ENCODE measurements at places on chromosomes 3 and 15. TPM values are rescaled to one million over a fixed set of nuclear protein-coding genes. Genes with fewer than 3 reads are reported as not detected.

The SPG11 gene
- 38.1 TPM for total RNA-seq

The ATP13A5 gene
- total RNA-seq: not detected

The C2CD4A gene
- 2.3 TPM for total RNA-seq

The SPPL2A gene
- 234 TPM for total RNA-seq

The HSPBAP1 gene
- 14.9 TPM for total RNA-seq

The TPRA1 gene
- total RNA-seq: 24.2 TPM

The CAND2 gene
- 137 TPM for total RNA-seq

The PRTG gene
- total RNA-seq: 0.46 TPM

The LMAN1L gene
- total RNA-seq: 0.66 TPM

The LEKR1 gene
- 0.30 TPM for total RNA-seq

The MUSTN1 gene
- total RNA-seq: 553 TPM

The CACNA1D gene
- 0.34 TPM for total RNA-seq

The ZNF620 gene
- total RNA-seq: 2.0 TPM

The JAGN1 gene
- 31.6 TPM for total RNA-seq

GRCh38 chr15:37108381-37109167, 8.2 kb upstream of the MEIS2 start:
- no peak overlapping the region for H3K27ac ChIP-seq
- DNase-seq: no peak
- no peaks in the 10 kb centered on the region for H3K36me3 ChIP-seq
- no peak overlapping the region for H3K4me3 ChIP-seq

DNA sequence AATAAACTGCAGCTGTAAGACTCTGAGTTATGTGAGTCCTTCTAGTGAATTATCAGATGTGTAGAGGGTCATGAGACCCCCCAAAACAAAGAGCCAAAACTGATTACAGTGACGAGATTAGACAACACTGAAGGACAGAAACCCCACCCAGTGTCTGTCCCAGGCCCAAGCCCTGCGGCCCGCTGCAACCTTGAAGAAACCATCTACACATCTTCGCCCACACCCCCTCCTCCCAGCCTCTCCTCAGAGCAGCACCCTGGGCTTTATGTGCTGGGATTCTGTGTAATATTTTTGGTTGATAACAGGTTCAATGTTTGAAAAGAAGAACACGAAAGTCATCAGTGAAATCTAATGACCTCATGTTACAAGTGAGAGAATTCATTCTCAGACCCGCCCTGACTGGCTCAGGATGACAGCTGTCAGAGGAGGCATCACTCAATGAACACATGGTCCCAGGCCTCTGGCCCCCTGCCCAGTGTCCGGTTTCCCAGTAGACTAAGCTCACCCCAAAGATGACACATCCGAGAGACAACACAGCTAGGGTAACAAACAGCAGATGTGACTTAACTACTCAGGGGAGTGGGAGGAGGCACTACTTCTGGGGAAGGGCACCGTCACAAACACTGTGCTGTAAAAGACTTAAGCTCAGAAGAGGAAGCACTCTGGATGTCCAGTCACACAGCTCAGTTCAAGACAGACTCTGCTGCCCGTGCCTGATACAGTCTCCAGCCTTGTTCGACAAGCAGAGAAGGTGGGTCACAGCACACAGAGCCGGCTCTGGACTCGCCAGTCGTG, 48.9 kb downstream of the NIPA2 start:
- H3K4me3 ChIP-seq: no peak overlapping the region
- no peaks in the 10 kb centered on the region for H3K27me3 ChIP-seq
- peak overlapping the region; percentile 73 for H3K27ac ChIP-seq
- H3K36me3 ChIP-seq: peaks cover 33% of the 10 kb centered on the region
- peaks cover 5% of the 10 kb centered on the region for H3K4me1 ChIP-seq

GRCh38 chr3:2510591-2511145, 412.0 kb downstream of the CNTN4 start:
- DNase-seq: no peak
- H3K27ac ChIP-seq: no peak overlapping the region
- no peaks in the 10 kb centered on the region for H3K4me1 ChIP-seq

- H3K4me1 ChIP-seq: no peaks in the 10 kb centered on the region
- no peak for DNase-seq
- no peak overlapping the region for H3K27ac ChIP-seq
- H3K36me3 ChIP-seq: peaks cover 13% of the 10 kb centered on the region
- no peaks in the 10 kb centered on the region for H3K27me3 ChIP-seq
Measured at GRCh38 chr15:35379972-35380371, 166.0 kb downstream of the DPH6 start.

- no peaks in the 10 kb centered on the region for H3K4me1 ChIP-seq
- H3K27ac ChIP-seq: no peak overlapping the region
- DNase-seq: no peak
- peaks cover 91% of the 10 kb centered on the region for H3K36me3 ChIP-seq
- H3K4me3 ChIP-seq: no peak overlapping the region
Measured at GRCh38 chr3:10284496-10284895, 8.3 kb downstream of the GHRL start.

- no peak for DNase-seq
- H3K36me3 ChIP-seq: no peaks in the 10 kb centered on the region
- no peak overlapping the region for H3K27ac ChIP-seq
- no peak overlapping the region for H3K4me3 ChIP-seq
- H3K4me1 ChIP-seq: peaks cover 4% of the 10 kb centered on the region
Measured at GRCh38 chr3:171218069-171218468, 191.5 kb upstream of the SLC2A2 start.

DNA sequence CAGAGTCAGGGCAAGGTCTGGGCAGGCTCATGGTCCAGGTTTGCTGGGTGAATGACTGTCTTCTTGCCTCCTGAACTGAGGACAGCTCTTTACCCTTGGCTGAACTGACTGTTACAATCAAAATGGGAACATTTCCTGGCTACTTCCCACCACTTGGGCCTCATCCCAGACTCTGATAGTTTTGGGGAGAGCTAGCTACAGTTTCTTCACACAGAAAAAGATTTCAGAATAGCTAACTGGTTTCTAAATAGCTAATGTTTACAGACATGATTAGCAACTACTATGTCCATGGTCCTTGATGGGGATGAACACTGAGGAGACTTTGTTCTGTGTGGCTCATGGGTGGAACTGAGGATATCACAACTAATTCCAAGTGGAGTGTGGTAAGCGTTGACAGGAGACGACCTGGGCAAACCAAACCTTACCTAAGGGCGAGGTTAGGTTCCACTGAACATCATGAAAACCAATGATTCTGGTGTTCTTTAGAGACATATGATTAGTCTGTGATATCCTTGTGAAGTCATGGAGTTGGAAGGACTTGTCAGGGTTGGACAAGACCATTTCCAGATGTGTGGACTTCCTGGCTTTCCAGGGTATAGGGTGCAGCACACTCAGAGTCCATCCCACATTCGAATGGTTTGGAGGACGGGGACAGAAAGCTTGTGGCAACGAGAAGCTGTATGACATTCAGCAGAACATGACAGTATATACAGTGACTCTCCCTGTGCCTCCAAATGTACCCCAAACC, 7.3 kb downstream of the ALPK3 start:
- H3K36me3 ChIP-seq: peaks cover 49% of the 10 kb centered on the region
- no peaks in the 10 kb centered on the region for H3K27me3 ChIP-seq
- H3K27ac ChIP-seq: peak overlapping the region; percentile 99
- peak overlapping the region; percentile 90 for H3K4me3 ChIP-seq
- peaks cover 100% of the 10 kb centered on the region for H3K4me1 ChIP-seq
